ENCODE measurements at places on chromosomes 16 and 17. TPM values are rescaled to one million over a fixed set of nuclear protein-coding genes. Genes with fewer than 3 reads are reported as not detected.

DNA sequence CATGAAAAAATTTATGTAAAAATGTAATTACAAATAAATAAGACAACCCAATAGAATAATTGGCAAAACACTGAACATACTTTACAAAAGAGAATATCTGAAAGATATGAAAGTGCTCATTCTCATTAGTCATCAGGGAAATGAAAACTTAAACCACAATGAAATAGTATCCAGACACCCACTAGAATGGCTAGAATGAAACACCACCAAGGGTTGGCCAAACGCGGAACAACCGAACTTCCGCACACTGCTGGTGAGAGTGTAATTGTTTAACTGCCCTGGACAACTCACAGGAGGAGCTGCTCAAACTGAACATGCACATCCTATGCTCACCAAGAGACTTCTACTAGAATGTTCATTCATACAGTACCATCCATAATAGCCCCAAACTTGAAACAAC lies 5.8 kb upstream of the ZDHHC7 start:
- peak; percentile 36 for DNase-seq

RAB37 gene
- 1.8 TPM for total RNA-seq

GRCh38 chr16:49620158-49620868 lies 235.6 kb downstream of the ZNF423 start:
- DNase-seq = no peak

DNA sequence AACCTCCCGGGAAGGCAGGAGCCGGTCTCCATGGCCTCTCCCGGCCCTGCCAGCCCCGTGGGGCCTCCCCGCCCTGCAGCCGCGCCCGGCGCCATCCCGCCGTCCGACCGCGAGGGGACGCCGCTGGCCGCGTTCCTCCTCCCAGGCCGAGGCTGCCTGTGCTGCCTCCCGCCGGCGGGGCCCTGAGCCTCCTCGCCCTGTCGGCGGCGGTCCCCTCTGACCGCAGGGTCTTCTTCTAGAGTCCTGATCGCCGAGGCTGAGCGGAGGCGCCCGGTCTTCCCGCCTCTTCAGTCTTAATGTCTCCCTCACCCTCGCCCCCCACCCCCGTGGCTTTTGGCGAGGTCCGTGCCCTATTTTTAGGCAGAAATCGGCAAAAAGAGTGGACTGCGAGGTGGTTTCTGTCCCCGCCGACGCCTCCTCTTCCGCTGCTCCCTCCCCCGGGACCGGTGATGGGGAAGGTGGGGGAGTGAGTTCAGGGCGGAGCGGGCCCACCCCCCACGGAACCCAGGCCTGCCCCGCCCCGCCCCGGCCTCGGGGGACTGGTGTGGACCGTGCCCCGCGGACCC lies 794 bp upstream of the CPNE7 start:
- DNase-seq = peak; percentile 81

AOC2 gene
- 1.9 TPM for total RNA-seq

- DNase-seq = peak; percentile 27
Measured at GRCh38 chr17:17146786-17147406, 59.2 kb downstream of the PLD6 start.

GRCh38 chr16:84917492-84917891 lies 93.8 kb downstream of the ZDHHC7 start:
- DNase-seq = no peak

DNA sequence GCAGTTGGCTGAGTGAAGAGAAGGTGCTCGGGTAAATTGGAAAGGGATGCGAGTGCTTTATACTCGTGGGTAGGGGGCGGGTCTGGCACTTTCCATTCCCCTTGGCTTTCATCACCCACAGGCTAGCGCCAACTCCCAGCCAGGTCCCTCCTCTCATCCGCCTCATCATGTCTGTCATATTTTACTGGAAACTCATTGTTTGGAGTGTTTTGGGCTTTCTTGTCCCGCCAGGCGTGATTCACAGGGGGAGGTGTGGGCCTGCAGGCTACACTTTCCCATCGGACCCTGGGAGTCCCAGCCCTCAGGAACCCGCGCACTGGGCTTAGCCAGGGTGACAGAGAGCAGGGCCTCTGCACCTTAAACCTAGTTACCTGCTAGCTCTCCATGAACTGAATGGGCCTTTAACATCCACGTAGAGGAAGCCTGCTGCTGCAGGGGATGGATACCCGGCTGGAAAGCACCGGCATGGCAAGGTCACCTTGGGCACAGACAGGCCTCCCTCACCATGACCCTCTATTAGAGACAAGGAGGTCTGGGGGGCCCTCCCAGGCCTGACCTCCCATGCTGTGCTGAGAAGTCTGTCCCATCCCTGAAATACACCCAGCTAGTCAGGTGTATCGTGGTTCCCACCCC lies at the start of gene KRT14:
TSS of gene KRT14 (minus strand) at position 33 of the 633 bp plus-strand sequence. CDS start 61 bp downstream, outside the sequence.
- DNase-seq = no peak

DNA sequence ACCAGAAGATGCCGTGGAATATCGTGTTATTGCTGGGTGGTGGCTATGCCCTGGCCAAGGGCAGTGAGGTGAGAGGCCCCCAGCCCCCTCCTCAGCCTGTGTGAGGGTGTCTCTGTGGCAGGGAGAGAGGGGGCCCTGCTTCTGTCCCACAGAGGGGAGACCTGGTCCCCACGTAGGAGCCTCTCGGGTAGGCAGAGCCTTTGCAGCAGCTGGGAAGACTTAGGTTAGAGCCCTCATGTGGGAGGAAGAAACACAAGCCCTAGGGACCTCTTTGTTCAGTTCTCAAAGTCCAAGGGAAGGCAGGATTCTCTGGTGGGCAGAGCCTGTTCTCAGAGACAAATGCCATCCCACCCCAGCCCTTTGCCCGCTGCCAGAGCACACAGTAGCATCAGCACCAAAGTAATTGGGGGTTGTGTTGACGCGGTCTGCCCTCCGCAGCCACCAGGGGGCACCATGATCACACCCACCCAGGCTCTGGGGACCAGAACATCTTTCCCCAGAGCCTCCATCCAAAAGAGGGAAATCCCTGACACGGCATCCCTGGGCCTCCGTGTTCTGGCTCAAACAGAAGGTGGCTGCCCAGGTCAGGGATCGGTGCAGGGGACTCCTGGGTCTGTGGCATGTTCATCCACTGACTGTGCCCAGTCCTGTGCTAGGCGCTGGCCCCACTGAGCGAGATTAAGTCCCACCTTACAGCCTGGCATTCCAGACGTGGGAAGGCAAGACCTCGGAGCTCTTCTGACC lies 11.5 kb upstream of the FOXN1 start:
- DNase-seq = peak; percentile 74

PRPSAP2 gene
- 56.7 TPM for total RNA-seq

GRCh38 chr16:5422047-5422446 lies 324.5 kb upstream of the EEF2KMT start:
- DNase-seq = no peak

ABCA10 gene
- total RNA-seq = 0.12 TPM

AGRP gene
- 0.40 TPM for total RNA-seq

GRCh38 chr17:36198831-36199465 lies 2.4 kb upstream of the CCL3L1 start:
- DNase-seq = peak; percentile 53

- DNase-seq = no peak
Measured at GRCh38 chr17:76124582-76125390, 16.3 kb downstream of the FOXJ1 start.

DNA sequence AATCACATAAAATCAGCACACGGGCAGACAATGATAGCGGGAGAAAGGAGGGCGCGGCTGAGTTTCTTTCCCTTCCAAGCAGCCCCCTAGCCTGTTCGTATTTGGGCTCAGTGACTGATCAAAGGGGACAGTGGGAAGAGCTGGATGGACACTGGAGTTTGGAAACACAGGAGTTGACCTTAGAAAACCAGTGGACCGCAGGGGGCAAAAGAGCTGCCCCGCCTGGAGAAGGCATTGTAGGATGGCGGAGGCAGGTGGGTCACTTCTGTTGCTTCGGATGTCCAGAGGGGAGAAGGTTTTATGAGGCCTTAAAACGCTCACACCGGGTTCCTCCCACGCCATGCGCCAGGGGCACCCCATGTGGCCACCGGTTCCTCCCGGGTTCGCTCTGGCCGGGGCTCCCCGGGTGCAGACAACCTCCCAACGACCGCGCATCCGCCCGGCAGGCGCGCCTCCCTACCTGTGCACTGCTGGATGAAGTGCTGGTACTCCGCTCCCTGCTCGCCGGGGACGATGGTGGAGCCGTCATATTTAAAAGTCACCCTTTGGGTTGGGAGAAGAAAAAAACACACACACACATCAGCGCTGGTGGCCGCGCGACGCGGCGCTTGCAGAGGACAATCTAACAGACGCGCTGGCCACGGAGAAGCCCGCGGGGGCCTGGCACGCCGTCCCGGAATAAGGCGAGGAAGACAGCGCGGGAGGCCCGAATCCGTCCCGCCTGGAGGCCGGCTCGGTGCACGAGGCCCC lies 662 bp downstream of the COTL1 start:
- DNase-seq = peak; percentile 63

DNA sequence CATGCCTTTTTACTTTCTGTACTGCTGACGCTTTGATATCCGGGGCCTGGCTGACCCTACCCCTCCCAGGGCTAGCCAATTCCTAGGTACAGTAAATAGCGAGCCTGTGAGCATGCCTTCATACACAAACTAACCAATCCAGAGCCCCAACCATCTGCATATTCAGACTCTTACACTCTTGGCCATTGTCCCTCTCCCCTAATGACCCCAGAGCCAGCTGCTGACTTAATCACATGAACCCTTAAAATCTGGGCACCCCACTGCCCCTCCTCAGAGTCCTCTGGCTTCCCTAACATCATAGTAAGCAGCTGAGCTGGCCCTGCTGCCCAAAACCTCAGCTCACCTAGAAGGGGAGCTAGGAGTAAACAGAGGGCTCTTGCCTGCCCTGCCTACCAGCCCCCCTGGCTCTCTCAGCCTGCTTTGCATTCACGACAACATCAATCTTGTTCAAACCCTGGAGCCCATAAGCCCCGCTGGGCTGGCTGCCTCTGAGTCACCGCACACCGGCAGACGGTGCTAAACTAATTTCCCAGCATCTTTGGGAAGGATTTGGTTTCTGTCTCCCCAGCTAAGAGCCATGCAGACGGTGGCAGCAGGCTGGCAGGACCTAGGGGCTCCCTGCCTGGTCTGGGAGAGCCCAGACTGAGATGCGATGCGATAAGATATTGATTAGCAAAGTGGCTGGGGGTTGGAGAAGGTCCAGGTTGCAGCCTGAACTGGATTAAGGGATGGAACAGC lies 63.2 kb downstream of the CLEC19A start:
- no peak for DNase-seq

DNA sequence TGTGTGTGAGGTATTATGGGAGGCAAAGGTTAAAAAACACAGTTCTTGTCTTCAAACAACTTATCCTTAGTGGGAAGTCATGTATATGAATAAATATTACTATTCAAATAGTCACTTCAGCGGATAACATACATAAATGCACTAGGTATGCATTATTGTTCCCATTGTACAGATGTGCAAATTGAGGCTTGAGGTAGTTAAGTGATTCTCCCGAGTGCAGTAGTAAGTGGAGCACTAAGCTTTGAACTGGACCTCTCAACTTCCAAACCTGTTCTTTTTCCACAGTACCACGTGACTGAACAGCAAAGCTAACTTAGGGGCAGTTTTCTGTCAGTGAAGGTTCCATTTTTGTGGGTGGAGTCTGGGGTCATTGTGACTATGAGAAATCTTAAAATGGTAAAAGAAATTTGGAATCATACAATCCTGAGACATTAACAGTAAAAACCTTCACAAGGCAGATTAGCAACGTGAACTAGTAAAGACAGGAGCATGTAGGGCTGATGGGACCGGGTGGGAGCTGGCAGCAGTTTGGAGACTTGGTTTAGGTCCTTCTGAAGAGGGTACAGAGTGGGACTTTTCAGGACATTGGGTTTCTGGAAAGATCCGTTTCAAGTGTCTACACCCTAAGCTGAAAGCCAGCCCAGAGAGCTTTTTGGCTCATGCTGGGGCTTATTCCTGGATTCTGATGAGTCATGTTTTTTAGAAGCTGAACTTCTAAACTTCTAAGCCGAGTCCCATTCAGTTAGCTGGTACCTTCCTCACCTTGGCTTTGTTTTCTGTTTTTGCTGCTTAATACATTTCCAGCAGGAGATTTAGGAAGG lies 204.9 kb downstream of the PRKCA start:
- no peak for DNase-seq

DNA sequence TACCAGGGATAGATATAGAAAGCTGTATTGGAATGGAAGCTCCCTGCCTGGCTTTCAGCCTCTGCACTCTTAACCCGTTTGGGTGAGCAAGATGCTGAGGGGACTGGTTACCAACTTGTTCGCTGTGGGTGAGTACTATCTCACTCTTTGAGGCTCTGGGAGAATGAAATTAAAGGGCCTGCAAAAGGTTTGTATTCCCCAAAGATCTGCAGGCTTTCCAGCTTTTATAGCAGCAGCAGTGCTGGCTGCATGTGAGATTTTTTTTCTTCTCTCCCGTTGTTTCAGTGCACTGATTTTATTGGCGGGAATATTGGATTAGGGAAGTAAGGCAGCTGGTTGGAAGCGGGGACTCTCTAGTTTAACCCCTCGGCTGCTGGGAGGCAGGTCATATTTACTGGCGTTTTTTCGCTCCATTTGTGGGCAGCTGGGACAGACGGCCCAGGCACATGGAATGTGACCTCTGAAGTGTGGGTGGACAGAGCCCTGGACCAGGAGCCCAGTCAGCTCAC lies 30.9 kb downstream of the C17orf75 start:
- DNase-seq = no peak

- no peak for DNase-seq
Measured at GRCh38 chr16:84891149-84891795, 71.5 kb downstream of the CRISPLD2 start.

DNA sequence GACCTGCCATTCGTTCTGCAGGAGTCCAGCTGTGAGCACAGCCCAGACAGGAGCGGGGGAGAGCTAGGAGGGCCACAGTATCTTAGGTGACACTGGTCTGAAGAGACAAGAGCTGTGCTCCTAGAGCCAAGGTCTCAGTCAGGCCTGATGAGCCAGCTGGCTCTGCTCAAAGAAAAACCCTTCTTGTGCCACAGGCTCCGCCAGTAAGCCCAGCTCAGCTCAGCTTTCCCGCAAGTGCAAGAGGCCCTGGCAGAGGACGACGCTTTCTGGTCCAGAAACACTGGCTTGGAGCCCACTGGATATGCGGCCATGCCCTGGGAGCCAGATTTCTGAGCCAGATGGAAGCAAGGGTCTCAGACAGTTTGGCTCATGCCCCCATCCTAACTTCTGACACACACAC lies 23.9 kb downstream of the PEMT start:
- DNase-seq = no peak

GPR179 gene
- total RNA-seq = 0.34 TPM

DNA sequence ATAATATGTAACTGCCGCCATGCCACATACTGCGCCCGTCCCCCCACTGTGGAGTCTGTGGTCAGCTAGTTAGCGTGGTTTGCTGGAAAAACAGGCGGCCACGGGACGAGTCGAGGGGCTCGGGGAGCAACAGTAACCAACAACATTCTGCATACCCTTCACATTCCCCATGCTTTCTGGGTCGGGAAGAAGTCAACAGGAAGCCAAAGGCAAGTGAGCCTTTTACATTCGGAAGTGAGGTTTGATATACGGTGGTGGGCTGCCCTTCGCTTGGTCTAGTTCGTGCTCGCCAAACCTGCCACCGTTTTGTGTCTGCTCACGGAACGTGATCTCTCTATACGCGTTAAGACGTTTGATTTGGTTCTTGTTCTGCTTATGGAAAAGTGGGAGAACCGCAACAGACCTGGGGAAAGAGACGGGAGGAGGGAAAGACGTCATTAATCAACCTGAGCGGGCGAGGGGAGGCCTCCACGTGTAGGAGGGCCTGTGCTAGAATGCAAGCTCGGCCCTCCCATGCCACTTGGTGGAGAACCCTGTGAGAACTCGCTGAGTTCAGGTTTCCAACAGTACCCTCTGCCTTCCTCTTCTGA lies 28.9 kb upstream of the CFAP20 start:
- DNase-seq = no peak

- DNase-seq = peak; percentile 22
Measured at GRCh38 chr17:32350666-32351418, 885 bp downstream of the ZNF207 start.

All from activated naive CD8-positive, alpha-beta T cell treated with anti-CD3 and anti-CD28 coated beads for 36 hours (primary cell).